Effector memory CD4-positive, alpha-beta T cell (primary cell): ENCODE measurements at places on chromosomes 1 and 21.
A peak's percentile ranks its signal among the peaks of the same experiment; 100 is the strongest.

DNA sequence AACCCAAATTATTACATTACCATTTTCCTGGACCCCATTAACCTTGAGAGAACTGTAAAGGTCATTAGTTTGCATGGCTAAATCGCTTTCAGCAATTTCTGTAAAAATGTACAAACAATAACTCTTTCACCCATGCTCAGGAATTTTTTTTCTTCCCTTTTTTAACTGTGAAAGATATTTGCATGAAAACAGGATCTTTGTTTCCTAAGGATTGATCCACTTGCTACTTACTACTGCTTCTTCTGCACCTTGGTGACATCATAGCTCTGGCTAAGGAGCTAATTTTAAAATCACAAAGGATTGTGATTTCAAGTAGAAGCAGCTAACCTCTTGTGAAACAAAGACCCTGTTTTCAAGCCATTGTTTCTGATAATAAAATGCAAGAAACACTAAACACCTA is 274.6 kb upstream of the ESRRG start:
- no peak for DNase-seq

GRCh38 chr1:154351363-154352068 is 26.2 kb downstream of the ATP8B2 start:
- no peak for DNase-seq

- DNase-seq = no peak
Measured at GRCh38 chr1:66519992-66520391, 14.0 kb upstream of the SGIP1 start.

DNA sequence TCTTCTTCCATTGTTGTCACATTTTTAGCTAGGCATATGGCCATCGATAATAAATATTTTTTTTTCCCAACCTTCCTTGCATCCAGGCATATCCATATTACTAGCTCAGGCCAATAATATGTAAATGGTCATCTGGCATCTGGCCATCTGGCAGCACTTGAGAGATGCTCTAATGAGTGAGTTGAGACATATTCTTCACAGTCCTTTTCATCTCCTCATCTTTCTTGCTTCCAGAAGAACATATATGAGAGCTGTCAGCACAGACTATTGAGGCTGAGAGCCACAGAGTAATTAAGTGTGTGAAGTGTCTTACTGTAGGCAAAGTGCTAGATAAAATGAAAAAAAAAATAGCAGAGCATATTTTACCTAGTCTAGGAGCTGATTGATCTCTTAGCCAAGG is 628.4 kb upstream of the TMPRSS15 start:
- no peak for DNase-seq

- peak; percentile 25 for DNase-seq
Measured at GRCh38 chr1:53393325-53393792, 65.5 kb upstream of the LRP8 start.

DNA sequence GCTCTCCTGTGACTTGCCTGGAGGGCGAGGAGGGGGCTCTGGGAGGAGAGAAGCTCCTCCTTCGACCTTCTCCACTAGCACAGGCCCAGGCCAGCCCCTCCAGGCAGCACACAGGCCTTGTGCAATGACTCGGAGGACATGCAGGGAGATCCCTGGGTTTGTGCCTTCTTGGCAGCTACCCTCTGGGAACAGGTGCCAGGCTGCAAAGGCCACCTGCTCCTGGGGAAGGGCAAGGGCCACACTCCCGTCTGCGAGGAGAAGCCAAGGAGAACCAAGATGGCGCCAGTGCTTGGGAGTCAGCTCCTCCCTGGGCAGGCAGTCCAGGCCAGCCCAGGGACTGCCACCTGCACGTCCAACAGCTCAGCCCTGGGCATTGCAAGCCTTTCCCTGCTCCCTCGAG is 15.3 kb downstream of the CASZ1 start:
- DNase-seq = no peak

GRCh38 chr1:15724949-15725880 is 10.8 kb upstream of the SLC25A34 start:
- DNase-seq = no peak

- DNase-seq = peak; percentile 59
Measured at GRCh38 chr1:33099290-33100118, 18.6 kb downstream of the AZIN2 start.

GRCh38 chr1:184634296-184634695 is 120.4 kb downstream of the EDEM3 start:
- DNase-seq = no peak

DNA sequence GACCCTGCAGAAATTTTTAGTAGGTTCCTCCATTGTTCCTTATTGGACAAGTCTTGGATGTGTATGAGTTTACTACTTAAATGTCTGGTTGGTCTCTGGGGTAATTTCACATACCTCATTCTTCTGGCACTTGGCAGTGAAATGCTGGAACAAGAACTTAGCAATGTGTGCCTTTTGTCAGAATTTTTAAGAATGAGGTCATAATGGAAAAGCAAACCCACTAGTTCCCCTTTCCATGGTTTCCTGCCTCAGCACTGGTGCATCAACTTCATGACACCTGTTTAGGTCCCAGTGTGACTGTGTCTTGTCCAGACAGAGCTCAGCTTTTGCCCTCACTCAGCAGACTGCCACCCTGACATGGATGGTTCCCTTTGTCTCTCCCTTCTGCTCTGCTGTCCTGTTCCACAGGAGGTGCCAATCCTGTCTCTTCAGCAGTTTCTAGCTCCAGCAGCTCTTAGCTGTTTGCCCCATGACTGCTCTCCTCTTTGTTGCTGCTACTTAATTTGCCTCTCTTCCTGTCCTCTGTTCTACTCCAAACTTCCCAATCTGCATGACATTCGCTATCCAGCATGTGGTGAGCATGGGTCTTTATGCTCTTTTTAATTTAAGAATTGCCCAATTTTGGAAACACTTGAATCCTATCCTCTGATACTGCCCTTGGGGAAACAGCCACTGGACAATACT is 135.6 kb downstream of the CYYR1 start:
- no peak for DNase-seq

DNA sequence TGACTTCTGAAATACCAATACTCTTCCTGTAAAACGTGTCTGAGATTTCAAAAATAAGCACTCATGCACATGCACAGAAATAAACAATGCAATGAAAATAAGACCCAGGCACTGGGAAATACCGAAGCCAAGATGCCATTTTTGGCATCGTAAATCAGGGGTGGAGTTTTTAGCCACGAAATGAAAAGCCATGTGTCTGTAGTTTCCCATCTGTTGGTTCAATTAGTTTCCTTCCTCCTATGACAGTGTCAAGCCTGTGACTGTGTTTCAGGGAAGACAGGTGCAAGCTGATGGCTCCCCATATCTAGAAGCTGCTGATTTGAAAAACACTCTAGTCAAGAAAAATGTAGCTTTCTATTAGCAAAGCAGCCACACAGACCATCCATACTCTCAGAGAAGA is 480.4 kb upstream of the CAMK1G start:
- DNase-seq = no peak

DNA sequence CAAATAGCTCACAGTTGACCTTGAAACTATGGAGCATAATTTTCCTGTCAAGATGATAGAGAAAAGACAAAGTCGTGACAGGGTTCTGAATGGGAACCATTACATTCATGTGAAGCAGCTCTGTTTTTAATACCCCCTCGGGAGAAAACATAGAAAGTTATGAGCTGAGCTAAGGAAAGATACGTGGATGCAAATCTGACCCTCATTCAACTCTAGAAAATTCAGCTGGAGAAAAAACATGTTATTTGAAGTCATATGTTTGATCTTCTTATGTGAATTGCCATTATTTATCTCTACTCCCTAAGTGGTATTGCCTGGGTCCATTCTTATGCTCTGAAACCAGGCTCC is 48.0 kb upstream of the LRRC52 start:
- DNase-seq = no peak

DNA sequence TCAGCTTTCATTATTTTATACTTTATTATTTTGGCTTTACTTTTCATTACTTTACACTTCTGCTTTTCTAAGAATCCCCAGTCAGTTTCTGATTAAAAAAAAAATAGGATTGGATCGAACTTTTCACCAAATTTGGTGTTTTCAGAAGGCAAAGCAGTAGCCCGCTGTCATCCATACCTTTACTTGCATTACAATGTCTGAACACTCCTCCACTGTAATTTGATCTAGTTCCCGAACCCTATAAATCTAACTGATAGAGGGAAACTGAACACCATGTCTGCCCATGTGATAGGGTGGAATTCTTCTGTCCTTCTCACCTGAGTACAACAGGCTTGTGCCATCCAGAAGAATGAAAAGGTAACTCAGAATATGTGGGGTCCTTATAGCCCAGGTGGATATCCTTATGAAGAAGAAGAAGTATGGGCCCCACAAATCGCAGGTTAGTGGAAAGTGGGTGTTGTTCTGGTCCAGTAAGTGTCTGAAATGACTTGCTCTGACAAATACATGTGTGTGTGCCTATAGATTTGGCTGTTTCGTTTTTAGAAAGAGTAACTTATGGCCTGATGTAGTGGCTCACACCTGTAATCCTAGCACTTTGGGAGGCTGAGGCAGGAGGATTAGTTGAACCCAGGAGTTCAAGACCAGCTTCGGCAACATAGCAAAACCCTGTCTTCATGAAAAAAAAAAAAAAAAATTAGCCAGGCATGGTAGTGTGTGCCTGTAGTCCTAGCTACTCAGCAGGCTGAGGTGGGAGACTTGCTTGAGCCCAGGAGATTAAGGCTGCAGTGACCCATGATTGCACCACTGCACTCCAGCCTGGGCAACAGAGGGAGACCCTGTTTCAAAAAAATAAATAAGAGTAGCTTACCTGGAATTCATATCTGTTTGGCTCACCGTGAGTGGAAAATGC is 26.6 kb upstream of the CDC14A start:
- DNase-seq = no peak

- DNase-seq = no peak
Measured at GRCh38 chr1:90993245-90993644, 28.6 kb downstream of the ZNF644 start.

GRCh38 chr1:71561729-71562128 is 480.9 kb upstream of the ZRANB2 start:
- no peak for DNase-seq

DNA sequence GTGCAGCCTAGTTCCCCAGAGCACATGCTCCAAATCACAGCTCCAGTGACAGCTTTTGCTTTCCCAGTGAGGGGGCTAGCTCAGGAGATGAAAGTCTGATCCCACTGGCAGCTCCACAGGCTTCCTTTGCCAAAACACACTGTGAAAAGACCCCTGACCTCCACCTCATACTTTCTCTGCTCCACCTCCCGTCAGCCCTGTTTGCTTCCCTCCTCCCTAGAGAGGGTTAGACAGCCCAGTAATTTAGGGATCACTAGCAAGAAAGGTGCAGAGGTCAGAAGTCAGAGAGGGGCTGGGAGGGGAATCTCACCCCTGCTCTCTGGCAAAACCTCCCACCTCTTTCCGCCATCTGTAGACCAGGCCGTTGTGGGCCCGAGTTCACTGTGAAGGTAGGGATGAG is 62.8 kb downstream of the PLXNA2 start:
- no peak for DNase-seq

GRCh38 chr21:28636752-28637691 is 355.7 kb downstream of the LTN1 start:
- DNase-seq = no peak

GRCh38 chr1:8276173-8276914 is 41.6 kb upstream of the SLC45A1 start:
- no peak for DNase-seq

- DNase-seq = peak; percentile 76
Measured at GRCh38 chr1:30718636-30719405, 4.6 kb downstream of the MATN1 start.

DNA sequence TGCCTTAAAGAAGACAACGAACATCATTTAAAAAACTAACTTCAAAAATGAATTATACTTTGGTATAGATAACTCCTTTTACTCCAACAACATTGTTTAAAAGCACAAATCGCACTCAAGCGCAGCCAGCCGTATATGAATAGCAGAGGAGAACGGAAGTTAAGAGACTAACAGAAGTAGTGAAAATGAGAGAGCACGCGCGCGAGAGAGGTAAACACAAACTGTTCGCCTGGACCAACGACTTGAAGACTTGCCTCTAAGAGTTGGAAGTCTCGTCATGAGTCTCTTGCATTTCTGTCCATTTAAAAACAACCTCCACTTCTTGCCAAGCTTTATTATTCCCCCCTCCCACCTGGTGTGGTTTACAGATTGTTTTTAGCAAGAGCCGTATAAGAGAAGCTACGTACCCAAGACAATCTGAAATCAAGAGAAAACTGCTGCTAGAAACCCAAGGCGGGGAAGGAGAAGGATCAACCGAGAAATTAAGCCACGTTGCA is 479 bp downstream of the SELENOF start:
- DNase-seq = peak; percentile 21

- no peak for DNase-seq
Measured at GRCh38 chr21:40179166-40179565, 311.9 kb downstream of the PCP4 start.

GRCh38 chr21:39715804-39716397 is 29.1 kb upstream of the IGSF5 start:
- DNase-seq = peak; percentile 9

DNA sequence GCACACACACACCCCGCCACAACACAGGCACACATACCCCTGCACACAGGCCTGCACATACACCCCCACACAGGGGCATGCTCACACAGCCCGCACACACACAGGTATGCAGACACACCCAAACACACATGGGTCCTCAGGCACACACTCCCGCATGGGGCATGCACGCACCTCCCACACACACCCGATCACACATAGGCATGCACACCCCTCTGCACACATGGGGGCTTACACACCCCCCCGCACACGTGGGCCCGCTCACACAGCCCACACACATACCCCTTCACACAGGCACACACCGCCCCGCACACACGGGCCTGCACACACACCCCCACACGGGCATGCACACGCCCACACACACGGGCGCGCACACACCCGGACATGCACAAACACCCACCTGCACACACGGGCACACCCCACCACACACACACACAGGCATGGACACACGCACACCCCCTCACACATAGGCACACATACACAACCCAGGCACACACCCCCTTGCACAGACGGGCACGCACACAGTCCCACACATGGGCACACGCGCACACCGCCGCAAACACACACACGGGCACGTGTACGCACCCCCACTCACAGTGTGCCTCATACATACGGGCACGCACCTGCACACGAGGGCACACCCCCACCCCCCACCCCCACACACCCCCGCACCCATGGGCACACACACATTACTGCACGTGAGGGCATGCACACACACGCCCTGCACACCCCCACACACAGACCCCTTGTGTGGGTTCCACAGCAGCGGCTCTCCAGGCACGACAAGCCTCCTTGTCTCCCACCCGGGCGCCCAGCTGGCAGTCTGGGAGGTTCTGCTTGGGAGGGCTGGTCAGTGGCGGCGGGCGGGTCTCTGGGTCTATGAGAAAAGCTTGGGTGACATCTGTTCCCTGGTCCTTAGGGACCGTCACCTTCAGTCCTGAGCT is 8.3 kb downstream of the ATAD3B start:
- no peak for DNase-seq

- no peak for DNase-seq
Measured at GRCh38 chr1:164452549-164452948, 106.4 kb upstream of the PBX1 start.

- no peak for DNase-seq
Measured at GRCh38 chr1:24963943-24964693, 34.0 kb upstream of the RUNX3 start.

DNA sequence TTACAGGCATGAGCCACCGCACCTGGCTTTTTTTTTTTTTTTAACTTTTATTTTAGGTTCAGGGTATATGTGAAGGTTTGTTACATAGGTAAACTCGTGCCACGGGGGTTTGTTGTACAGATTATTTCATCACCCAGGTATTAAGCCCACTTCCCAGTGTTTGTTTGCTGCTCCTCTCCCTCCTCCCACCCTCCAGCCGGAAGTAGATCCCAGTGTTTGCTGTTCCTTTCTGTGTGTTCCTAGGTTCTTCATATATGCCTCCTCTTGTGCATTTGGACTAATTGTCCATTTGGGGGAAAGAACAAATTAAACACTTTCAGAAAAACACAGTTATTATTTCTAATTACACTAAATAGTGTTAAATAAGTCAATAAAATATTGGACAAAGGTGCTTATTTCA is 1.1 kb upstream of the SLC2A7 start:
- DNase-seq = no peak
